ENCODE measurements at places on chromosomes 1 and 21.
A peak's percentile ranks its signal among the peaks of the same experiment; 100 is the strongest.

- no peak for DNase-seq
Measured at GRCh38 chr1:3733883-3734589, 18.2 kb upstream of the CCDC27 start.

DNA sequence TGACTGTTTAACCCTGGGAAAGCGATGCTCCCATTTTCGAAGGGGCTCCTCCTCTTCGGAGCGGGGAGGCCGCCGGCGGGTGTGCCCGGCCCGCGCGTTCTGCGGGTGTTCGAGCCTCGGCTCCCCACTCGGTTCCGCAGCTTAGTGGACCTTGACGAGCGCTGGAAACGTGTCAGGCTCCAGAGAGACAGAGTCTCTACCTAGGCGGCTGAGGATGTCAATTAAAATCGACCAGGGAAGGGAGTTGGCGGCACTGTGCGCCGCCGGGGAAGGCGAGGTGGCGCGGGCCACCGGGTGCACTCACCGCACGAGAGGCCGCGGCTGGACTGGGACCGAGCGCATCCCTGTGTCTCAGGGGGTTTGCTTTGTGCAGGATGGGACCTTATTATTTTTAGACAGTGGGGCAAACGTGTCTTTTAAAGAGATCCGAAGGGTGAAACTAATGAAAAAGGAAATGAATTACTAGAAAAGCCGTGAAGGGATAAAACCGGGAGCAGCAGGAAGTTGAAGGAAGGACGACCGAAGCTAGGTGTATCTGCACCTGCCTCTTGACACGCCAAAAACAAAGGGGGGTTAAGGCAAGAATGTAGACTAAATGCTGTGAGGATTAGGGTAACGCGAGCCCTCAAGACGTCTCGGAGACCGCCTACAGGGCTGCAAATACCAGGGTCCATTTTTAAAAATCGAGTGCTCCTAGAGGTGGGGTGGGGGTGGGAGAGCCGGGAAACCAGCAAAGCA is 5.6 kb downstream of the LHX4 start:
- no peak for DNase-seq

DNA sequence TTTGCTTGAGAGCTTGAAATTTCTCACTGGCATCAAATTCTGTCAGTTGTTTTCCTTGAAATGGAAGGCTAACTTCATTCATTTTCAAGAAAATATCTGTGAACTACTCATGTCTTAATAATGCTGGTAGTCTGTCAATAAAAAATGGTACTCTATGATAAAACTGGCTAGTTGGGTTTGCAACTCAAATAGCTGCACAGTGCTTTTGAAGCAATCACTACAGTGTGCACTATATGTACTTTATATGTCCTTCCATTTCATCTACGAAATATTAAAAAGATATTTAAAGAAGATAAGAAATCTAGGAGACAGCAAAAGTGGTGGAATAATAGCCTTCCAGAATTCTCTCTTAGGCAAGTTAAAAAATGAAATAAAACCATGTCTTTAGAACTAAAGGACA is 39.9 kb upstream of the ZNHIT6 start:
- DNase-seq: no peak

GRCh38 chr1:6859415-6860343 is 74.4 kb downstream of the CAMTA1 start:
- no peak for DNase-seq

- DNase-seq: no peak
Measured at GRCh38 chr1:119136401-119136800, 4.1 kb downstream of the WARS2 start.

GRCh38 chr1:229252228-229252984 is 18.5 kb upstream of the RAB4A start:
- DNase-seq: no peak

DNA sequence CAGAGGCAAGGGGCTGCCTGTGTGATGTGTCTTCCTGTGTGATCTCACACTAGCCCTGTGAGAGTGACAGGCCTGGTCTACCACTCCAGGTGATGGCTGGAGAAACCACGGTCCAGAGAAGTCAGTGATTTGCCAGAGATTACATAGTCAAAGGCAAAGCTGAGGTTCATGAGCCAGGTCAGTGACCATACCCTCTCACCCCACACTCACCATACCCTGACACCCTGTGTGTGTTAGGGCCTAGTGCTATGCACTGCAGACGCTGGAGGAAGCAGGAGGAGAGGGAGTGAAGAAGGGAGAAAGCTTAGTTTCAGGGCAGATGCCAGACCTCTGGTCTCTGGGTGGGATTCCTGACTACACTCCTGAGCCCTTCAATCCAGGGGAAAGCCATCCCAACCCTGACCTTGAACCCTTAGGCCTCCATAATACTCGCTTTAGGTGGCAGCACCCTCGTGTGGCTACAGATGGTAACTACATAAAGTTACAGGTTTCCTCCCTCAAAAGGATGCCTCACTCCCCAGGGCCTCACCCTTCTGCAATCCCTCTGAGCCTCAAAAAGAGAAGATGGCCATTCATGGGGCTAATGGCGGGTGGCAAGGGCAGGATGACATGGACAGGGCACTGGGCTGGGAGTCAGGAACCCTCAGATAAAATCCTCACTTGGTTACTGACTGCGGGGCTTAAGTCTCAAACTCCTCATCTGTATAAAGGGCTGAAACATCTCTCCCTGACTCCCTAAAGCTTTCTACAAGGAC is 20.8 kb upstream of the SDC3 start:
- DNase-seq: no peak

DNA sequence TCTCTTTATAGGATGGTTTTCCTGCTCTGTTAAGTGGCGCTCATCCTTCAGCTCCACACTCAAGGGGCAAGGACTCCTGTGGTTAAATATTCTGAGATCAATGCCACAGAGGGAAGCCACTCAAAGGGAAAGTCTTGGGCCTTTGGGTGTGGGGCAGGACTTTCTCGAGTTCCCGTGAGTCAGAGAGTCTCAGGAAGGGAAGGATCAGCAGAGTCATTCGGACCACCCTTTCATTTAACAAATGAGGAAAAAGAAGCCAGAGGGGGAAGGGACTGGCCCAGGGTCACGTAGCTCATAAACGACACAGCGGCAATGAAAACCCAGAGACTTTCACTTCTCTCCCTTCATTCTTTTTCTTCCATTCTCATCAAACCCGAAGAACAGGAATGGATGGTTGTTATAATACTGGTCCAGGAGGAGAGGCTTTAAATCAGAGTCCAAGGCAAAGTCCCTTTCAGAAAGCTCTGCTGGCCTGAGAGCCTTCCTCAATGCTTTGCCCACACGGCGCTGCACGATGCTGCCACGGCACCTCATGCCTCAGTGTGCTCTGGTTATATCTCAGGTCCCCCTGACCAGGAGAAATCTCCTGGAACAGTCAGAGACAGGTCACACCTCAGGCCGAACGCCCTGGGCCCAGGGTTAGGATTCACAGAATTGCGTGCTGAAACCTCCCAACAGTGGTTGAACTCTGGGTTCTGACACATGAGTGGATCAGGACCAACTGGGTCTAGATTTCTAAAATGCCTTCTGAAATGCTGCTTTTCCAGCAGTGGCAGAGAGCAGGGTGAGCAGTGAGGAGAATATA is 65.3 kb downstream of the TENT5C start:
- no peak for DNase-seq

DNA sequence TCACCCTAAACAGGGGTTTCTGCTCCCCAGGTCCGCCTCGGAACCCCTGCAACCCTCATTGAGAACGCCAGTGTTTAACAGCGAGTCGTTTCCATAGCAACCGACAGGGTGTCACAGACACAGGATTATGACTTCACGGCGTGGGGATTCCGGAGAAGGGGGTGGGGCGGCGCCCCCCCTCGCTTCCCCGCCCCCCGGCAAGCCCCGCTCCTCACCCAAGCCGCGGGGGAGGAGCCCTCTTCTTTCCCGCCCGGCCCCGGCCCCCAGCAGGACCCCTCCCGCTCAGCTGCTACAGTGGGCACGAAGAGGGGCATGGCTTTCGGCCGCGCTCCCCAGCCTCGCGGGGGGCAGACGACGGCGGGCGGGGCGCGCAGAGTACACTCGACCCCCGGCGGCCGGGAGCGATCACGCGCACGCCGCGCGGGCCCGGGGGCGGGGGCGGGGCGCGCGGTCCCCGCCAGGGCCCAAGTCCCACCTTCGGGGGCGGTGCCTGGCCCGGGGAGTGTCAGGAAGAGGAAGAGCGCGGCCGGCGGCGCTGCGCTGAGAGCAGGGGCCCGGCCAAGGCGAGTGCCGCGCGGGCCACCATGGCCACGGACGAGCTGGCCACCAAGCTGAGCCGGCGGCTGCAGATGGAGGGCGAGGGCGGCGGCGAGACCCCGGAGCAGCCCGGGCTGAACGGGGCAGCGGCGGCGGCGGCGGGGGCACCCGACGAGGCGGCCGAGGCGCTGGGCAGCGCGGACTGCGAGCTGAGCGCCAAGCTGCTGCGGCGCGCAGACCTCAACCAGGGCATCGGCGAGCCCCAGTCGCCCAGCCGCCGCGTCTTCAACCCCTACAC is at the start of gene EFHD2:
EFHD2 (plus strand) TSS at position 501 of the 835 bp plus-strand sequence; CDS start at position 585, 84 bp downstream.
- peak; percentile 65 for DNase-seq

GRCh38 chr1:18343581-18343980 is 137.1 kb upstream of the KLHDC7A start:
- DNase-seq: no peak

- no peak for DNase-seq
Measured at GRCh38 chr1:234518876-234519275, 39.9 kb upstream of the TARBP1 start.

GRCh38 chr1:31666263-31666963 is 21.7 kb upstream of the PEF1 start:
- DNase-seq: no peak

DNA sequence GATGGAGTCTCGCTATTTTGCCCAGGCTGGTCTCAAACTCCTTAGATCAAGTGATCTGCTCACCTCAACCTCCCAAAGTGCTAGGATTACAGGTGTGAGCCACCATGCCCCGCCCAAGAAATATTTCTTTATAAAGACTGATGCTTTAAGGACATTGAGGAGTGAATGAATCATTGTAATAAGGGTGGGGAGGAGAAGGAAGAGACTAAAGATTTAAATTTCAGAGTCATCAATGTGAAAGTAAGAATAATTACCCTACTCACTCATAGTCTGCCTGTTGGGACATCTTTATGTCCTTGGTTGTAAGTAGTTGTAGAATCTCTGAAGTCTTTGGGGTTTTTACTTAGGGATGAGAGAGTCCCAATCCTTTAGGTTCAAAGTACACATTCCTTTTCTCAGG is 7.3 kb downstream of the KDM1A start:
- DNase-seq: no peak

DNA sequence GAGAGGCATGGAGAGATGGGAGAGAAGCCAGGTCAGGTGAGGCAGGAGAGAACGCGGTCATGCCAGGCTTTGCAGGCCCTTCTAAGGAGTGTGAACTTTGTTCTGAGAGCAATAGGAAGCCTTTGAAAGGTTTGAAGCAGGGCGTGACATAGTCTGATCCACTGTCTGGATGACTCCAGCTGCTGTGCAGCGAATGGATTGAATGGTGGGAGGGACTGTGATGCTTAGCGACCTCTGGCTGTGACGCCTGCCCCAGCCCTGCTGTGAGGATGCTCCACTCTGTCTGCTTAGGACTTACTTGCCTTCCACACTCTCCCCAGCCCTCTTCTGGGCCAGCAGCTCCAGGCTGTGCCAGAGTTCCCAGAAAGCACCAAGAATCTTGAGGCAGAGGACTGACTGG is 41.8 kb upstream of the POU3F1 start:
- no peak for DNase-seq

DNA sequence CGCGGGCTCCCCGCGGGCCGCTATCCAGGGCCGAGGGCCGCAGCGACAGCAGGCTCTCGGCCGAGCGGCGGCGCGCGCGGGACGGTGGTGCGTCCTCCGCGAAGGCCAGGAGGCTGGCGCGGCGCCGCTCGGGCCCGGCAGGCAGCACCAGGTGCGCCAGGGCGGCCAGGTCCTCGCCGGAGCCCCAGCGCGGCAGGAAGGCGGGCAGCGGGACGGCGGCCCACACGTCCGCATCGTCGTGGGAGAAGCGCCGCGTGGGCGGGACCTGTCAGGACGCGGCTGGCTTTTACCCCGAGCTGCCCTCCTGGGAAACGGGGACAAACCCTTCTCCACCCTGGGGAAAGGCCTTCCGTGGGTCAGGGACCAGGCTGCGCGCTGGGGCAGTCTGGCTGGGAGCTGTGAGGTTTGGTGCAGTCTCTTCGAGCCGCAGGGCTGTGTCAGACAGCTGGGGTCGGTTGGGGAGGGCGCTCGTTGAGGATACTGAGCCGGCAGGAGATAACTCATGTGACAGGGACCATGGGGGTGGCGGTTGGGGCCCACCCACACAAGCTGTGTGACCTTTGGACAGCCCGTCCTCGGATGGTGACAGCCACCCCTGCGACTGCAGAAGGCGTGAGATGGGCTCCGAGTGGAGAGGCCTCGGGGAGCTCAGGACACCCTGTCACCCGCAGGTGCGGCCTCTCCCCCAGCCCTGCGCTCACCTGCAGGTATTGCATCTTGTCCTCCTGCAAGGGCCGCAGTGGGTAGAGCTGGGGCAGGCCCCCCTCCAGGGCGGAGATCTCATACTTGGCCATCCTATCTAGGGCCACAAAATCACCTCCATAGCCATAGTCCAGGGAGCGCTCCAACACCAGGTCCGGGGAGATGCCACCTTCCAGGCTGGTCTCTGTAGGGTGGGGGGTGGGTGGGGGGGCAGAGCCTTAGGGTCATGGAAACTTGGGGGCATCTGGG is 6.0 kb downstream of the HES3 start:
- no peak for DNase-seq

- DNase-seq: no peak
Measured at GRCh38 chr1:244849189-244849866, 13.9 kb downstream of the COX20 start.

DNA sequence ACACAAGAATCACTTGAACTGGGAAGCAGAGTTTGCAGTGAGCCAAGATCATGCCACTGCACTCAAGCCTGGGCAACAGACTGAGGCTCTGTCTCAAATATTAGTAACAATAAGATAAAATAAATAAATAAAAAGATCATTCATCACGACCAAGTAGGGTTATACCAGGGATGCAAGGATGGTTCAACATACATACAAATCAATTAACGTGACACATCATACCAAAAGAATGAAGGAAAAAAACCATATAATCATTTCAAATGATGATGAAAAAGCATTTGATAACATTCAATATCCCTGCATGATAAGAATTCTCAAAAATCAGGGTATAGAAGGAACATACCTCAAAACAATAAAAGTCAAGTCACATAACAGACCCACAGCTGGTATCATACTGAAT is 38.3 kb downstream of the PHTF1 start:
- no peak for DNase-seq

DNA sequence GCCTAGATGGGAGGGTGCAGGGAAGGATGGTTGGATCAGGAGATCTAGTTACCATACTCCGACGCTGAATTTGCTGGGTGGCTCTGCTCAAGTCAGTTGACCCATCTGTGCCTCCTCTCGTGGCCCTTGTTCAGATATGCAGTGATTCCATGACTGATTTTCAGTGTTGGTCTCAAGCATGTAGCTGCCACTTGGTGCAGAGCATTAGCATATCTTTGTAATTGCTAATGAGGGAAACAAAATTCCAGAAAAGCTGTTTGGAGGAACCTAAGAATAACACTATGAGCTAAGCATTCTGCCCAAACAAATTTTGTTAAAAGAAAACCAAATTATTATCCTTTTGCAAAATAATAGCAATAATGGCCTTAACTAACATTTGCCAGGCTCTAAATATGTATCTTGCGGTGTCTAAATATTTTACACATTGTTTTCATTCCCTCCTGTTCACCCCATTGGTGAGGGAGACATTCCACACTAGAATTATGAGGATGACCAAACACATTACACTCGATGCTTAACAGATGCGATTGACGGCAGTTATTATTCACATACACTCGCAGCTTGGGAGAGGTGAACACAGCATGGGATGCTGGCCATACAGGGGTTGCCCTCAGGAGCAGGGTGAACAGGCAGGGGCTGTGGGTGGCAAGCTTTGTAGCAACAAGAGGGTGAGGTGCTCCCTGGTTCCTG is 69.1 kb downstream of the KCNJ15 start:
- no peak for DNase-seq

Data from activated CD4-positive, CD25-positive, alpha-beta regulatory T cell (primary cell).